ENCODE measurements at places on chromosomes 11 and 22.

DNA sequence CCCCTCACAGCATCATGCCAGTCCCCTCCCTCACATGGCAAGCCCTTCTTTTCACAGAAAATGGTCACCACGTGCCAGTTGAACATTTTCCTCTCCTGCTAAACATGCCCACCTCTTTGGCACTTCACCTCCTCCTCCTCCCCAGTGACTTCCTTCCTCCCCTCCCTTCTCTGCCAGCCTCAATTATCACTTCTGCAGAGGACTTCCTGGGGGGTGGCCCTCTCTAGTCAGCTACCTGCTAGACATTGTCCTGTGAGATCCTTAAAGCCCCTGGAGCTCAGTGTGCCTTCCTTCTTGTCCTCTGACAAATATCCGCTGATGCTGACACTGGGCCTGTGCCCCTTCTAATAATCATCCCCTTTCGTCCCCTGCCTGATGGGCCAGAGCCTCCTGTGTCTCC lies 43.2 kb upstream of the E2F8 start:
- no peak for DNase-seq

DNA sequence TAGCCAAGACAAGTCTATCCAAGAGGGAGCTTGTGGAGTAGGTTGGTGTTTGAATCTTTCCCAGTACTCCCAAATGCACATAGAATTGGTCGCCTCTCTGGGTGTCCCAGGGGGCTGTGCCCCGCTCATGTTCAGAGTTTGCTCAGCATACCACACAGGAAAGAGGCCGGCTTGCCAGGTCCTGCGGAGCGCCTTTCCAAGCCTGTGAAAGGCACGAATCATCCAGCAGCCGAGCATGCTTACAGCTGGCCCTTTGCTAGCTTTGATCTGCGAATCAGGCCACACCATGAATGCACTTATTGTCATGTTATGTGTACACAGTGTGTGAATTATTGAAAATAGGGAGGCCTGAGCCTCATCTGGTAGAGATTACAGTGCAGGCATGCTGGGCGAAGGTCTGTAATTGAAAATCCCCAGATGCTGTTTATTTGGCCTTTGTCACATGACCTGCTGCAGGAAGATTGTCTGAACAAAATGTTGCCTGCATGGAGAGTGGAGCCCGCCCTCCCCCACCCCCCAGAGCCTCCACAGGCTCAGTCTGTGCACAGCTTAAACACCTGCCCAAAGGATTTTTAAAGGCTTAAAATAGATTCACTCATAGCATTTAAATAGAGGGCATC lies 163.3 kb upstream of the RASSF10 start:
- no peak for DNase-seq

GRCh38 chr11:44613153-44613552 lies 47.7 kb downstream of the CD82 start:
- no peak for DNase-seq

GRCh38 chr11:119626197-119626841 lies 102.7 kb downstream of the NECTIN1 start:
- no peak for DNase-seq

DNA sequence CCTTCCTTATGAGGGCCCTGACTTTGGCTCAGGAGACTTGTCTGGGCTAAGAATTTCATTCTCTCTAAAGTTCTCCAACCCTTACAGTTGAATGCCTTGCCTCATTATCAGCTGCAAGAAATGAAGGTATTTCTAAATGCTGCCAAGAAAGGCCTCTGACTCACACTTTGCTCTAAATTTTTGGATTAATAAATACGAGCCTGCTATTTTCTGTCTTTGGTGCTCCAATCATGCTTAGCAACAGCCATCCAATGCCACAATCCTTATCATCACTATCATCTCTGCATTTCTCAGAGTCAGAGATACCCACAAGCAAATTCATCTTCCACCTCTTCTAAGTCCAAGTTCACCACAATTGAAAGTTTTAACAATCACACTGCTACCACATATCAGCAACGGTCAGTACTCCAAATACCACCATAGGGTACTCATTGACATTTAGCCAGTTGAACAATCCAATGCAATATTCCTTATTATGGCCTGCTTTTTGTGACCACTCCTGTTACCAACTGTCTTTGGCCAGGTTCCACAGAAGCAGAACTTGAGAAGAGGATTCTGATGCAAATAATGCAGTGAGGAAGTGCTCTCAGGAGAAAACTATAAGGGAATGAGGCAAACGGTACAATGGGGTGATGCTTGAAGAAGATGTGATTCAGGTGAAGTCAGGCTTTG lies 5.7 kb downstream of the PATE2 start:
- no peak for DNase-seq

Measured in activated CD4-positive, alpha-beta T cell treated with anti-CD3 and anti-CD28 coated beads for 1 hour (primary cell).